Fibroblast of lung (primary cell): ENCODE measurements at places on chromosomes 12 and 14.

DNA sequence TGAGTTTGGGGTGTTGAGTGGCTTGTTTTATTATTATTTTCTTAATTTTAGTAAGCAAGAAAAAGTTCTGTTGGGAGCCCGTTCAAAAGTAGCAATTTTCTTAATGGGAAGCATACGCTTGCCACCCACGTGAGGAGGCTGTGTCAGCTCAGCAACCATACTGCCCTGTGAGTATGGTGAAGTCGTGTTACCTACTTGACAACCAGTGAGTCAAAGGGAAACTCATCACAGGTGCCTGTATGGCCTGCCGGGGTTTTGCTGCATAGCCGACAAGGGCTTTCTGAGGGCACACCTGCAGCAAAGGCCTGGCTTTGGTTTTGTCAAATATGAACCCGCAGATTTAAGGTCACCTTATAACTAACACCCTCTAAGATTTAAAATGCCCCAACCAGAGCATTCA, 31.1 kb downstream of the PITPNM2 start:
- no peak for DNase-seq

GRCh38 chr12:76586764-76587395, 27.3 kb upstream of the OSBPL8 start:
- peak; percentile 57 for DNase-seq

DNA sequence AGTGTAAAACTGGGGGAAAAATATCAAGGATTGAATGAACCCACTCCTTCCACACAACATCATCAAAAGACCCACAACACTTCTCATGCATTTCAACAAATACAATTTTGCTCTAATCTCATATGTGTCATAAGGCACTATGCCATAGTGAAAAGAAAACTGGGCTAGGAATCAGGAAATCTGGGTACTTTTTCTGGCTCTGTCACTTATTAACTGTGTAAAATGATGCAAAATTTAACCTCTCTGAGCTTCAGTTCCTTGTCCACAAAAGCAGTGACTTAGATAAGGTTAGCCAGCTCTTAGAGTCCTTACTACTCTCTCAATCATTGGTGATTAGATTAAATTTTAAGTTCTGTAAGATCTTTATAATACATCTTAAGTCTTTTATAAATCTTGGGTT, 250.5 kb upstream of the SOX5 start:
- DNase-seq: peak; percentile 15

- peak; percentile 94 for DNase-seq
Observed at GRCh38 chr12:116818948-116819832, 62.1 kb downstream of the HRK start.

DNA sequence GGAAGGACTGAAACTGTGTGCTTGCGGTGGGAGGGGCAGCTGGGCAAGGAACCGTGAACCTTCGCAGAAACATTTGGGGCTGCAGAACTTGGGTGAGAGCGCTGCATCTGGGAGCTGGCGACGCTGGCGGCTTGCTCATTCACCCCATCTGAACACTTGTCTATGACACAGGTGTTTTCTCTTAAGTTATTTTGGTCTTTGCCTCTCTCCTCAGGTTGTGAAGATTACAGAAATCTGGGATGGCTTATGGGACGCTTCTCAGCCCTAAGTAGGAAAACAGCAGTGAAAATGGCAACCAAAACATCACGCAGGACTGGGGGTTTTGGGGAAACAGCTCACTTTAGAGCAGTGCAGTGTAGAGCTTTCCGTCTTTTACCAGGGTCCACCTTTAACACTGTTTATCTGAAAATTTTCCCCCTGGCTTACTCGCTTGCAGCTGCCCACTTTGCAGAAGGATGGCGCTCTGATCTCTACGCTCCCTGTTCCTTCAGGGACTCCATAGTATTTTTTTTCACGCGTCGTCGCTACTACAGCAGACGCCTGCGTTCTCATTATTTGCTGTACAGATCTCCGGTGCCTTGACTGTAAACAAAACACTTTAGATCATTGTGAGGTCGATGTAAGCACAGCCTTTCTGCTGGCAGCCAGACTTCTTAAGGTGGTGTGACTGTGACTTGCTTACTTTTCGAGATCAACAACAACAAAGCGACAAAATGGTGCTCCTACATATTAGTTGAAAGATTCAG, 2.7 kb upstream of the CDKN1B start:
- peak; percentile 54 for DNase-seq

DNA sequence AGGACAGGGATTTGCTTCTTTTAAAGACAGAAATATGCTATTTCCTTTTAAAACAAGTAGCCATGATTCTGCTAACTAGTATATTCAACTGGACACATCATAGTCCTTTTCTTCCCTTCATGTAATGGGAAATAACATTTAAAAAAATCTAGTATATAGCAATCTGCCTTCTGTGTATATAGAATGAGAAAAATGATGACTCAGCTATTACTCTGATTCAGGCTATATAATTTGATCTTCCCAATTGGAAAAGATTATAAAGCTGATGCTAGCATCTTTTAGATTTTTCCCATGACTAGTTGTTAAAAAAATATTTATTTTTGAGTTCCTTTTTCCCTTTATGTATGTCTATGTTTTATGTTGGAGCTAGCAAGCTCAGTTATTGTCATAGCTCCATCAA, 86.9 kb downstream of the ACSS3 start:
- no peak for DNase-seq

- DNase-seq: no peak
Observed at GRCh38 chr12:64531665-64532334, 78.5 kb upstream of the RASSF3 start.

GRCh38 chr14:94880876-94881275, 111.0 kb upstream of the GSC start:
- DNase-seq: no peak

GRCh38 chr12:132236930-132237771, 92.2 kb downstream of the GALNT9 start:
- no peak for DNase-seq

DNA sequence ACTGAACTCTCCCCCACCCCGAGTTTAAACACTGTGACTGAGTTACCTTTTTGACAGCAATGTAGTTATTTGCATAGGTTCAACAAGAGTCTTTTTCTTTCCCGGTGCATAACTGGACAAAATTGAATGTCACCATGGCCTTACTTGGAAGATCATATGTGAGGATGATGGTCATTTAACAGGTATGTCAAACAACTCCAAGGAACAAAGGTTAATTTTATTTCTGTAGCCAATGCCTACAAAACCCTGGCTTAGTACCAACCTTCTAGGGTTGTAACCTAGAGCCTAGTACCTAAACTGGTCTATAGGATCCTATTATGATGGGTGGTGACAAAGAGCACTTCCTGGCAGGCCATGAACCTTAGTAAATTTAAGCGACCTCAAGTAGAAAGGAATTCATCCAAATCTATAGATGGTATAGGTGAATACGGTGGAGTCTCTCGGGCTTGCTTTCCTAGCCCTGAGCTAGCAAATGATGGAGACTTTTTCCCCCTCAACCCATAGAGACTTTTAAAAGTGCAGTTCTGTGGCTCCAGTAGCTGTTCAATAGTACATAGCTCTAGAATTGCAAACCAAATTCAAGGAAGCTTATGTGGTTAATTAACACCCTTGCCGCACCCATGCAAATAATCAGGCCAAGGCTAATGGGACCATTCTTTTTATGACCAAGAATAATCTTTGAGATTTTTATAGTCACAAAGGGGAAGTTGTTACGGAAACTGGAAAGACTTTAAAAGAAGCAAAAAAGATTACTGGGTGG, 89.0 kb downstream of the SLC38A1 start:
- no peak for DNase-seq

- no peak for DNase-seq
Observed at GRCh38 chr14:59595071-59595470, 18.5 kb upstream of the CCDC175 start.

DNA sequence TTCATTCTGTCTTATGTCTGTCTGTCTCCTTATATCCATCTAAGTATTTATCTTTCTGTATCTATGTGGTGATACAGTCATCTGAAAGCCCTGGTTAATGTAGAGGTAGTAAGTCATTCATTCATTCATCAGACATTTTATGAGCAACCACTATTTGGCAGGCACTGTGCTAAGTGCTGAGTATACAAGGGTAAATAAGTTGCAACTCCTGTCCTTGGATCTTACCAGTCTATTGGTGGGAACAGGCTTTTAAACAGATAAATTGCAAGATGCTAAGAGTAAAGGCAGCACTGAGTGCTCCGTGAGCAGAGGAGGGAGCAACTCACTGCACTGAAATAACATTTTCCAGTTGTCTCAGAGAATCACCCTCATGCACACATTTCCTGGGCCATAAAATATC, 68.6 kb downstream of the TMEM30B start:
- no peak for DNase-seq

DNA sequence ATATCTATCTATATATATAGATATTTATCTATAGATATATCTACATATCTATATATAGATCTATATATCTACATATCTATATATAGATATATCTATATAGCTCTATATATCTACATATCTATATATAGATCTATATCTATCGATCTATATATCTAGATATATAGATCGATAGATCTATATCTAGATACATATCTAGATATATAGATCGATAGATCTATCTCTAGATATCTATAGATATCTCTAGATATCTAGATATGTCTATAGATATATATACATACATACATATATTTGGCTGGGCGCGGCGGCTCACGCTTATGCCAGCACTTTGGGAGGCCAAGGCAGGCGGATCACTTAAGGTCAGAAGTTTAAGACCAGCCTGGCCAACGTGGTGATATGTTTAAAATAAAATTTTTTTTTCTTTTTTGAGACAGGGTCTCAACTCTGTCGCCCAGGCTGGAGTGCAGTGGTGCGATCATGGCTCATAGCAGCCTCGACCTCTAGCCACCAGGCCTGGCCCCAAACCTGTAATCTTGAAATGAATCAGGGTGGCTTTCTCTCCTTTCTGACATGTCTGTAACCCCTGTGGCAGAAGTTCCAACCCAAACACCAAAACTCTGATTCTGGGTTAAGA, 18.1 kb downstream of the ARPC3 start:
- DNase-seq: no peak

- no peak for DNase-seq
Observed at GRCh38 chr14:21184254-21184653, 28.4 kb upstream of the OR5AU1 start.

GRCh38 chr12:21675641-21676040, 18.0 kb upstream of the LDHB start:
- no peak for DNase-seq

GRCh38 chr14:102513899-102514772, 4.6 kb upstream of the ANKRD9 start:
- no peak for DNase-seq

DNA sequence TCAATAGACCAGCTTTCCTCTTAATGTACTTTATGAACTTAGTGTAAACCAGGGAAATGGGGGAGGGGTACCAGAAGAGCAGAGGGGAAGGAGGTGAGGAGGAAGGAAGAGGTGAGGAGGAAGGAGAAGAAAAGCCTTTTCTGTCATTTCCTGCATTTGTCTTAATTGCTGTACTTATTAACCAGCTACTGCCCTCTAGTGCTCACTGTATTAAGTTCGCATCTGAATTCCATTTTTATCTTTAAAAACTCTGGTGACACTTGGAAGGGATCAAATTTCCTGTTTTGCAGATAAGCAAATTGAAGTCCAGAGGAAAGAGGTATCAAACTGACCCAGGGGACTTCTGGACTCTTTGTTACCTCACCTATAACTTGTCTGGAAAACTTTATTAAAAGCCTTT, 22.2 kb downstream of the MANSC1 start:
- peak; percentile 79 for DNase-seq

- no peak for DNase-seq
Observed at GRCh38 chr12:1418144-1418543, 176.2 kb downstream of the FBXL14 start.

DNA sequence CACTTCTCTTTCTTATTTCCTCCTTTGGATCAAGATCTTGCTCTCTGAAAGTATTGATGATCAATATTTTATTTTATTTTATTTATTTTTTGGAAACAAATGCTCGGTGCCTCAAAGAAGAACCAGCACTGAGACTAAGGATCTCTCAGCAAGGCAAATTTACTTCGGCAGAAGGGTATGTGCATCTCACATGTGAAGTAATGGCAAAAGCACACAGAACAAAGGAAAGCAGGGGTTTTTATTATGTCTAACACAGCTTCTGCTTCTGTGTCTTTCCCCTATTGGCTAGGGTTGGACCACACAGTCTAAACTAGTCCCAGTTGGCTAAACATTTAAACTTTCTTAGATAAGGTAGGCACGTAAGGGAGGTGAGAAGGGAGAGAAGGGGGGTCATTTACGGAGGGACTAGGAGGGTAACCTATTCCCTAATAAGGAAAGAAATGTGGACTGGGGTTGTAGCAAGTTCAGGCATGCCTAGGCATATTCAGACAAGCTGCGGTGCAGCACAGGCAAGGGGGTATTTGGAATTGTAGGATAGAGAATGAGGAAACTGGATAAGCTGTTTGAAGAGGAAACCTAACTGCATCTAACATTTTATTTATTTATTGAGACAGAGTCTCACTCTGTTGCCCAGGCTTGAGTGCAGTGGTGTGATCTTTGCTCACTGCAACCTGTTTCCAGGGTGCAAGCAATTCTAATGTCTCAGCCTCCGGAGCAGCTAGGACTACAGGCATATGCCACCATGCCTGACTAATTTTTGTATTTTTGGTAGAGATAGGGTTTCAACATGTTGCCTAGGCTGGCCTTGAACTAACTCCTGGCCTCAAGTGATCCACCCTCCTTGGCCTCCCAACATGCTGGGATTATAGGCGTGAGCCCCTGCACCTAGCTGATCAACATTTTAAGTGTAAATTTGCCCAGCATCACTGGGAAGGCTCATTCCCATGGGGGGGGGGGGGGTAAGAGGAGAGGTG, 90.0 kb upstream of the EIF5 start:
- DNase-seq: peak; percentile 22

GRCh38 chr12:8037947-8038346, 5.4 kb downstream of the FOXJ2 start:
- DNase-seq: no peak

- DNase-seq: no peak
Observed at GRCh38 chr14:100222224-100223093, 16.5 kb upstream of the YY1 start.

GRCh38 chr14:56328021-56328420, 209.8 kb downstream of the PELI2 start:
- no peak for DNase-seq

DNA sequence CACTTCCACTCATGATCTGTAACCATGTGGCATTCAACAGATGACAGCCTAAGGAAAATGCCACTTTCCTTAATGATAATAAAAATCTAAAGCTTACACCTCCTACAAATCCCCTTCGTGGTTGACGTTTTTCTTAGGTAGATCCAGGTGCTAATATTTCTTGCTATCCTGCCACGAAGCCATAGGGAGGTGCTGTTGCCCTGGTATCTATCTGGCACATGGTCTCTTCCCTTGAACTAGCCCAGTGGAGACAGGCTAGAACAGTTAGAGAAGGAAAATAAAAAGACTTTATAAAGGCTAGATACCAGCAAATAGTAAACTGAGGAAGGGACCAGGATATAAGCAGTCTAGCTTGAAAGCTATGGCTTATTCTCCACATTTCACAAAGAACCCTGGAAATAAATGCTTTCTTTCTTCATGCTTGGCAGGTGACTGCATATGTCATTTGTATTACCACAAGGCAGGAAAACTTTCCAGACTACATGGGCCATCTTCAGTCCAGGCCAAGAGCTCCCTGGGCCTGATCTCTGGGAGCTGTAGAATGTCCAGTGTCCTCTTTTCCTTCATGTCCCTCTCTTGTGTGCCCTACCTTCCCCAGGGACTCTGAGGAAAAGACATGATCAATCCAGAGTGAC, 15.3 kb downstream of the SPIC start:
- peak; percentile 33 for DNase-seq
